GM12878 (cell line): ENCODE measurements at places on chromosomes 2 and 18.

DNA sequence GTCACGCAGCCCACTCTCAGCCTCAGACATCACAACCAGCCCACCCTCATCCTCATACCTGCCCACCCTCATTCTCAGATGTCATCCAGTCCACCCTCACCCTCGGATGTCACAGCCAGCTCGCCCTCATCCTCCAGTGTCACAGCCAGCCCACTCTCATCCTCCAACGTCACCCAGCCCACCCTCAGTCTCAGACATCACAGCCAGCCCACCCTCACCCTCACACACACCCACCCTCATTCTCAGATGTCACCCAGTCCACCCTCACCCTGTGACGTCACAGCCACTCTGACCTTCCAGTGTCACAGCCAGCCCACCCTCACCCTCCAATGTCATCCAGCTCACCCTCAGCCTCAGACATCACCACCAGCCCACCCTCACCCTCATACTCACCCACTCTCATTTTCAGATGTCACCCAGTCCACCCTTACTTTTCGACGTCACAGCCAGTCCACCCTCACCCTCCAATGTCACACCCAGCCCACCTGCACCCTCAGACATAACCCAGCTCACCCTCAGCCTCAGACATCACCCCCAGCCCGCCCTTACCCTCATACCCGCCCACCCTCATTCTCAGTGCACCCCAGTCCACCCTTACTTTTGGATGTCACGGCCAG lies 100.3 kb downstream of the LOXHD1 start:
- DNase-seq: no peak

- DNase-seq: no peak
Measured at GRCh38 chr2:121502246-121502645, 28.4 kb upstream of the RNU4ATAC start.

DNA sequence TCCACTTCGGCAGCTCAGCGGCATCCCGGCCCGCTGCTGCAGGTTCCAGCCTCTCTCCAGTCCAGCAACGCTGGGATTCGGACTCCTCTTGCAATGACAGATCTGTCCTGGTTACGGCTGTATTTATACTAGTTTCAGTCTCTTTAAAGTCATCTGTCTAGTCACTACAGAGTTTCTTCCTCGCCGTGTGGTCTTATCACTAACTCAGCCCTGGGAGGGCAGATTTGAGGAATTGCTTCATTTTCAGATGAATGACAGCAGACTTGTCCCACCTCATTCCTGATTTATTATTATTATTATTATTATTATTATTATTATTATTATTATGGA lies 2.2 kb downstream of the KLHL29 start:
- DNase-seq: no peak

- no peak for DNase-seq
Measured at GRCh38 chr2:177568390-177568789, 175.8 kb downstream of the AGPS start.

DNA sequence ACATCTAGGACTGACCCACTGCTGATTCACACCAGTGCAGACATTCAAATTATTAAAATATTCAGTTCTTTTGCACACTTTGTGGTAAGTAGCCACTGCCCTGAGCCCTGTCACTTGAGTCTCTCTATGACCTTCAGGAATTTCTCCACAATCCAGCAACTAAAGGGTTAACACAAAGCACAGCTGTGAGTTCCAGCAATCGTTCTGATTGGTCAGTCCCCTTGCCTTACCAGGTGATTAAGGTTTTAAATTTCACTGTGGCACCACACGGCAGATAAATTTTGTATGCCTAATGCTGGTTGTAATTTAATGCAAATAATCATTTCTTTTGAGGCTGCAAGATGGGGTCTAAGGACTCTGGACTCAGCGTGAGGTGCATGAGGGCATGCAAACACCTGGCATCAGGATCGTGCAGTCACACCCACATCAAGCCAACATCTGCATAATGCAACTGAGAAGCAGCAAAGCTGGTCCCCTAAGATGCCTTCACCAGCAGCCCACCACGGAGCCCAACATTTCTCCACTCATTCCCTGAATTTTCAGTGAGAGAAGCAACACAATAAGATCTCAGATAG lies 36.6 kb downstream of the SLC14A1 start:
- no peak for DNase-seq

GRCh38 chr2:187580462-187581124 lies 26.4 kb upstream of the TFPI start:
- DNase-seq: no peak

- DNase-seq: no peak
Measured at GRCh38 chr2:101775636-101776035, 78.1 kb downstream of the MAP4K4 start.

DNA sequence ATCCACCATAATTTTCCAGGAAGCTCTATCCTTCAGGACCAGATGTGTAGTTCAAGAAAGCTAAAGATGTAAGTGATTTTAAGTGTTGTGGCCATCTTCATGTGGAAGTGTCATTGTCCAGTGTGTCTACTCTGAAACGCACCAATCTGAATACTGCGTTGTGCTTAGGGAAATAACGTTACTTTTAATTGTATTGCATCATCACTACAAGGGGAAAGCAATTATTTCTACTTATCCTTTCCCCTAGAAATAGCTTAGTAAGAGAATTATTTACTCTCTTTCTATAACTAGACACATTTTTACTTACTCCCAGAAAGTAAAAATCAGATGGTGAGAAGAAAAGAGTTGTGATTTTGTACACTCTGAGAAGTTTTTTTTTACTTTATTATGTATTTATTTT lies 102.4 kb upstream of the DLGAP1 start:
- no peak for DNase-seq

DNA sequence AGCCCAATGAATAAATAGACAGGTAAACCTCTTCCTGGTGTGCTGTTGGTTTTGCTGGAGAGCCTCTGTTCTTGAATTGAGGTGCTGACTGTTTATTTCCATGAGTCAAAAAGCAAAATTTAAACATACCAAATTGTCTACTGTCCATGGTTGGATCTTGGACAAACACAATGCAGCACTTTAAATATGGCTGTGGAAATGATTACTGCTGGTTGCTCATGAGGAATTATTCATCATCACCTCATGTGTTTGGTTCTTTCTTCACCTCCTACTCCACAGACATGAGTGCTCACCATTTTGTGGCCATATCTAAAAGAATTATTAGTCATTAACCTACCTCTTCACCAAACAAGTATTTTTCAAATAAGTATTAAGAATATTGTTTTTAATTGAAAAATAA lies 85.3 kb upstream of the GALNT5 start:
- DNase-seq: no peak

- DNase-seq: no peak
Measured at GRCh38 chr2:46495231-46496030, 16.1 kb downstream of the TMEM247 start.

GRCh38 chr2:229003256-229003655 lies 267.8 kb downstream of the PID1 start:
- DNase-seq: no peak

- peak; percentile 61 for DNase-seq
Measured at GRCh38 chr2:64737547-64737946, 83.8 kb upstream of the SERTAD2 start.

- peak; percentile 15 for DNase-seq
Measured at GRCh38 chr2:20675701-20676352, 8.9 kb downstream of the GDF7 start.

DNA sequence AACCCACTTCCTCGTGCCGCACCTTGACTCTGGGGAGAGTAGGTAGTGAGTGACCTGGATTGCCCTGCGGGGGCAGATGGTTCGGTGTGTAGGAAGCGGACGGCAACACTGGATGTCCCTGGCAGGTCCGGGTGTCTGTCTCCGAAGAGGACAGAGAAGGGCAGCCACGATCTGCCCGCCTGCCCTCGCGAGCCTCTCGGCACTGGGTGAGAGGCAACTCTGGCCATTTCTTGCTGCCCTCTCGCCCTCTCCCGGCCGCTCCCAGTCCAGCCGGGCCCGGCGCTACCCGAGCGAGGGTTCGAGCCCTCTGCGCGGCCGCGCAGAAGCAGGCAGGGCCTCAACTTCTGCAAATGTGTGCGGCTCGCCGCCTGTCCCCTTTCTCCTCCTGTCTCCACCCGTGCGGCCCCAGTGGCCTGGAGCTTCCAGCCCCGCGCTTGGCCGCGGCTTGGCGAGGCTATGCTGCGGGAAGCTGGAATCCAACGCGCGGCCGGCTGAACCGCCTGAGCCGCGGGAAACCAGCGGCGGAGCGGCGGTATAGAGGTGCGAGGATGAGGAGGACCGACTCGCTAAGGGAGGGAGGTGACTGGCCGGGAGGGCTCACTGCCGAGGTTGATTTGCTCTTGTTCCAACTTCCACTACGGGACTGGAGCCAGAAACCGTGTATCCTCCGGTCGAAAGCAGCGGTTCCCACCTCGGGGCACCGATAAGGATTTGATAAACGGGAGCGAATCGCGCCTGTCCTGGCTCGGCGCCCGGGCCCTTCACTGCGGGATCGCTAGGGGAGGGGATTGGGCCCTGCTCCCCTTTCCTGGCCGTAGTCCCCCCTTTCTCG lies 1.5 kb downstream of the EPAS1 start:
- DNase-seq: no peak

DNA sequence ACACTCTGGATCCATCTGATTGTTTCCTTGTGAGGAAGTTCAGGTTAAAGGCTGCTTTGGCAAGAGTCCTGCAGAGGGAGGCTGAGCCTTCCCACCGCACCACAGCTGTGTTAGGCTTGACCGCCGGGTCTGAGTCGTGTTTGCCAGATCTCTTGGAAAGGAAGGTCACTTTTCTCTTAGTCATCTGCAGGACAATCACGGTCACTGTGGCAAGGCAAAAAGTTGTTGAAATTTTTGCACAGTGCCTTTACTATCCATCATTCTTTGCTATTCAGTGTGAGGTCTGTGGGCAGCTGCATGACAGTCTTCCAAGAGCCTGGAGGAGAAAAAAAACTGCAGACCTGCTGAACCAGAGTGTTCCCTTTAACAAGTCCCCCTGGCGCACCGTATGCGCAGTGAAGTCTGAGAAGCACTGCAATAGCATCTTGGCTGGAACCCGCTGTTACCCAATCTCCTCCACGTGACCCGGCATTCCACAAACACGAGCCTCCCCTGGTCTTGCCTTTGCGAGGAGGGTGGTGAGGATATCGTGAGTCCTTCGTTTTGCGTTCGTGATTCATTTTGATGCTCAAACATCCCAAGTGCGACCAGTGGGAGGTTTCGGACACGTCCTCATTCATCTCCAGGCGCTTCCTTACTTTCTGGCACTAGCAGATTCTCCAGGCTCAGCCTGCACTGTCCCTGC lies 23.0 kb downstream of the BIN1 start:
- no peak for DNase-seq

GRCh38 chr2:1728821-1729220 lies 15.5 kb downstream of the PXDN start:
- no peak for DNase-seq

DNA sequence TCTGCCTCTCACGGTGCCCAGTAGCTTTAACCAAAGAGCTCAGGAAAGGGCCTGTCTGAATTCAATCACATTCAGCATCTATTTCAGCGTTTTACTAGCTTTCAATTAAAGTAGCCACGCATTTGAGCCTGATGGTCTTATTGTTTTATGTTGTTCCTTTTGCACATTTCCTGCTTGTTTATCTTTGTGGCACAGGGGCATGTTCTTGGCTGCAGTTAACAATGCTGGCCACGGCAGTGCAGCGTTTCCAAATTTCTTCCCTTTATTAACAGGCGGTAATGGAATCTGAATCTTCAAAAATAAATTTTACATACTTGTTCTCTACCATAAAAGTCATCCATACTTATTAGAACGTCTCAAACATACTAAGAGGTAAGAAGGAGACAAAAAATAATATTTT lies 46.2 kb downstream of the HPCAL1 start:
- no peak for DNase-seq

DNA sequence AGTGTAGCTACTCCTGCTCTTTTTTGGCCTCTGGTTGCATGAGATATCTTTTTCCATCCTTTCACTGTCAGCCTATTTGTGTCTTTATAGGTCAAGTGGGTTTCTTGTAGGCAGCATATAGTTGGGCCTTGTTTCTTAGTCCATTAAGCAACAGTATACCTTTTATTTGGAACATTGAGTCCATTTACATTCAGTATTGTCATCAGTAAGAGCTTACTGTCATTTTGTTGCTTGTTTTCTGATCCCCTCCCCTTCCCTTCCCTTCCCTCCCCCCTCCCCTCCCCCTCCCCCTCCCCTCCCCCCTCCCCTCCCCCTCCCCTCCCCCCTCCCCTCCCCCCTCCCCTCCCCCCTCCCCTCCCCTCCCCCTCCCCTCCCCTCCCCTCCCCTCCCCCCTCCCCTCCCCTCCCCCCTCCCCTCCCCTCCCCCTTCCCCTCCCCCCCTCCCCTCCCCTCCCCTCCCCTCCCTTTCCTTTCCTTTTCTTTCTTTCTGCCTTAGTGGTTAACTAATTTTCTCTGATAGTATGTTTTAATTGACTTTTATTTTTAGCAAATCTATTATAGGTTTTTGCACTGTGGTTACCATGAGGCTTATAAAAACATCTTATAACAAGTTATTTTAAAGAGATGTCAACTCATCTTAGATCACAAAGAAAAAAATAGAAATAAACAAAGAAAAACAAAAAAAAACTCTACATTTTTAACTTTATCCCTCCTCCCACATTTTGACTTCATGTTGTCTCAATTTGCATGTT lies 13.2 kb upstream of the DCDC2C start:
- no peak for DNase-seq

DNA sequence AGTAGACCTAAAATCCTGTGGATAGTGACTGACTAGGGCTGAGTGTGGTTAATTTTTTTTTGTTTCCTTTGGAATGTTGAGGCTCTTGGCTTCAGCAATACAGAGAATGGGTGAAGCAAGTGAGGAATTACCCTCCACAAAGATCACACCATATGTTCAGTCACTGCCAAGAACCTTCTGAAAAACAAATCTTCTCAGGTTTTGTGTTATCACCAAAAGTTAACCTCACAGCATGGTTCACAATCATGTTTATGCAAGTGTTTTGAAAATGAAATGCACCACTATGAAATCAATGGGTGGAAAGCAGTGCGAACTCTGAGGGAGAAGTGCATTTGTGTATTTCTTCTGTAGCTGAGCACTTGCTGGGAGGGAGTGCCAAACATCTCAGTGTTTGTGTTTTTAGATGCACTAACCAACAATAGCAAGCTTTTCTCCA lies 44.4 kb downstream of the SPATS2L start:
- no peak for DNase-seq

DNA sequence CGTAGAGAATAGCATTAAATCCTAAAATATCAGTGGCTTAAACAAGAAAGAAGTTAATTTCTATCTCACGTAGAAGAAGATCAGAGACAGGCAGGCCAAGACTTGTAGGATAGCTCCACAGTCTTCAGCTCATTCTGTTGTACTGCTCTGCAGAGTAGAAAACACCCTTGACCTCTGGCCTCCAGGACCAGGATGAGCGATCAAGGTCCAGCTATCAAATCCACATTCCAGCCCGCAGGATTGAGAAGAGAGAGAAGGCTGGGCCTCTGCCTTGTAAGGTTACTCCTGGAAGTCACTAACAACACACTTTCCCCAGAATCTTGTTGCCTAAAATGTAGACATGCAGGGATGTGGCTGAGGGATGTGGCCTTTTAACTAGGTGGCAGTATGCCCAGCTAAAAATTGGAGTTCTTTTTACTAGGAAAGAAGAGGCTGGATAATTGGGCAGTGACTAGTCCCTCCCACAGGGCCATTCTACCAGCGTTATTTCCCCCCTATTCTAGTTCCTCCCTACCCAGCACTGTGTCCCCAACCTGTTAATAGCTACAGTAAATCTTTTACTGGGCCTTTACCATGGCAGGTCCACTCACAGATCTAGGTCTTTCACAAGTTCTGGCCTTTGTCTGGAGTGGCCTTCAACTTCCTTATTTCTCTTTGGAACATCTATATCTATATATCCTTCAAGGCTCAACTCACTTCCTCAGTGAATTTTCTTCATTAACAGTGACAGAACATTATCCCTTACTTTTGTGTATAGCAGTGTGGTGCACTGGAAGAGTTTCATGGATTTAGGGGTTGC lies 165.0 kb downstream of the DIS3L2 start:
- no peak for DNase-seq
